H7 (cell line): ENCODE measurements at places on chromosomes 3 and 15.

- DNase-seq, result no peak
Measured at GRCh38 chr3:14331251-14331650, 71.2 kb upstream of the SLC6A6 start.

DNA sequence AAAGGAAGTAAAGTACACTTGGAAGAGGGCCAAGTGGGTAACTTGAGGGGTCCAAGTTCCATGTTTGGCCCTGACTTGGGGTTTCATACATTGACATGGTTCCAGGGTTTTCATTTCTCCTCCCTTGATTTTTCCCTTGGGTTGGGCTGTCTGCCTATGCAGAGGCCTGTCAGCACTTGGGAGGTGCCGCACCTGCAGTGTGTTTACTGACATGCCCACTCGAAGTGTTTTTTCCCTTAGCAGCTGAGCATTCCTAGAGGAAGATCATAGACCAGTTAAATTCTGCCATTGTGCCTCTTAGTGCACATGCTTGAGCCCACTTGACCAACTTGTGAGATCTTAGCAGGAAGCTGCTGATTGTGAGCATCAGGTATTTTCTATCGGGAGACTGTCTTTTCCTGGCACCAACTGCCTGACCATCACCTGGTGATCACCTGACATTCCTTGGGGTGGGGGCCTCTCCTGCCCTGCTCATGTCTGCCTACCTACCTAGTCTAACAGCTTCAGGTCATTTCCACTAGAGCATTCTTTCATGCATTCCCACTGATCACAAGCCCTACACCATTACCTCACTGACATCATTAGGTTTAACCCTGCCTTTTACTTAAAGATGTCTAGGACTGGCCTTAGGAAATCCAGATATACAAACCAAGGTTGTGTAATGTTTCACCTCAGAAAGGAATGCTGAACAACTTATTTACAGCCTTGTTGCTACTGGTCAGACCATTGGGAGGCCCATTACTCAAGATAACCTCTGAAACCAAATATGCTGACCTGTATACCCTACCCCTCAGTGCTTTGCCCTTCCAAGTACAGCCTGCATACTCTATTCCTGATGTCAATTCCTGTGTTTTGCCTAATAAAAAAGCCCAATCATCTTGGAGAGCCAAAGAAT is 68.3 kb downstream of the CD47 start:
- no peak for DNase-seq

- no peak for DNase-seq
Measured at GRCh38 chr3:12349895-12350811, 61.3 kb downstream of the PPARG start.

GRCh38 chr3:125622381-125622791 is 27.1 kb upstream of the OSBPL11 start:
- DNase-seq, result no peak

- no peak for DNase-seq
Measured at GRCh38 chr3:139505829-139506386, 29.6 kb upstream of the RBP2 start.
